ENCODE measurements at places on chromosomes 13 and 19.

DNA sequence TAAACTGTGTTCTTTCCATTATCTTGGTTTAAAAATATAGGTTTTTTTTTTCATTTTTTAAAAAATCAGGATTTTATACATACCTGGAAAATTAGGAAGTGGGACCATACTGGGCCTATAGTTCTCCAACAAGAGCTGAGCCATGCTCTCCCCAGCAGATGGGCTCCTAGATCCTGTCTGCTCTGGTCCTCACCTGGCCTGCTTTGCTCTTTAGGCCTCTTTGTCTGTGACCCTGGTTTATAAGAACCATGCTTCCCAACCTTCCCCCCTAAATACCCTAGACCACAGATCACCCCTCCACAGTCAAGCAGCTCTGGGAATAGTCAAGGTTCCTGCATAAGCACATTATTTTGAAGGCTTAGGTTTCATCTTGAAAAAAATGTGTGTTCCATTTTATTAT, 185.0 kb upstream of the TSHZ3 start:
- no peak for DNase-seq

DNA sequence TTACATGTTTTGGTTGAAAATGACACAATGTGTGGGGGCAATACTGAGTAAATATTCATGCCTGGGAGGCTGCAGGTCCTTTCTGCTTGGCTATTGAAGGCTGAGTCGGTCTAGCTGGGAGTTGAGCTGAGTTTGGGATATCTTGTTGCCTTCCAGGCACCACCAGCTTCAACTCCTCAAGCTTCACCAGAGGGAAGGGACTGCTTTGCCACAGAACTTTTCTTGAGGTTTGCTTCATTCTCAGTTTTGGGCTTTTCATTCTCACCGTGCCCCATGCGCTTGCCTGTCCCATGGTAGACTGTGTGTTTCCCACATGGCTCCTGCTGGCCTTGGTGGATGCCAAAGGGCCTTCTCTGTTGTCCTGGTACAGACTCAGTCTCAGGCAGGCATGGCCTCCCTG, 198.2 kb upstream of the SOX1 start:
- no peak for DNase-seq

- DNase-seq, result peak; percentile 5
Observed at GRCh38 chr19:16417660-16418596, 53.8 kb downstream of the EPS15L1 start.

GRCh38 chr19:39342647-39343305, 555 bp downstream of the SAMD4B start:
- no peak for DNase-seq

- DNase-seq, result no peak
Observed at GRCh38 chr19:1492474-1493006, 1.6 kb downstream of the REEP6 start.

GRCh38 chr19:35750167-35750566, 1.8 kb downstream of the LIN37 start:
- DNase-seq, result no peak

GRCh38 chr19:48918071-48918470, 15.4 kb upstream of the DHDH start:
- no peak for DNase-seq

GRCh38 chr19:31676271-31677004, 327.2 kb upstream of the TSHZ3 start:
- no peak for DNase-seq

DNA sequence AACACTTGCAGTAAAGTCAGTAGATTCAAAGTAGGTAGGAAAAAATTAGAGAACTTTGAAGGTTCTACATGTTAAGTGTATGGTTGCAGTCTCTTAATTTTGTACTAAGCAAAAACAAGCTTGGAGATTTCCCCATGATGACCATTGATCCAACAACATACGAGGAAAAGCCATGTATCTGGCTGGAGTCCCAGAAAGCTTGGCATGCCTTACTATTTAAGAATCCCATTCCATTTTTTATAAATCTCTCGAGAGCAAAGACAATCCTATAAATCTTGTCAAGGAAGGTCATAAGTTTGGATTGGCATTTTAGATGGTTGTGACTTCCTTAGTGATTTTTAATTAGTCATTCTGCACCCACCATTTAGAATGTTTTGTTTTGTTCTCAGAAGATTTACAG, 495.9 kb downstream of the GPC5 start:
- no peak for DNase-seq

DNA sequence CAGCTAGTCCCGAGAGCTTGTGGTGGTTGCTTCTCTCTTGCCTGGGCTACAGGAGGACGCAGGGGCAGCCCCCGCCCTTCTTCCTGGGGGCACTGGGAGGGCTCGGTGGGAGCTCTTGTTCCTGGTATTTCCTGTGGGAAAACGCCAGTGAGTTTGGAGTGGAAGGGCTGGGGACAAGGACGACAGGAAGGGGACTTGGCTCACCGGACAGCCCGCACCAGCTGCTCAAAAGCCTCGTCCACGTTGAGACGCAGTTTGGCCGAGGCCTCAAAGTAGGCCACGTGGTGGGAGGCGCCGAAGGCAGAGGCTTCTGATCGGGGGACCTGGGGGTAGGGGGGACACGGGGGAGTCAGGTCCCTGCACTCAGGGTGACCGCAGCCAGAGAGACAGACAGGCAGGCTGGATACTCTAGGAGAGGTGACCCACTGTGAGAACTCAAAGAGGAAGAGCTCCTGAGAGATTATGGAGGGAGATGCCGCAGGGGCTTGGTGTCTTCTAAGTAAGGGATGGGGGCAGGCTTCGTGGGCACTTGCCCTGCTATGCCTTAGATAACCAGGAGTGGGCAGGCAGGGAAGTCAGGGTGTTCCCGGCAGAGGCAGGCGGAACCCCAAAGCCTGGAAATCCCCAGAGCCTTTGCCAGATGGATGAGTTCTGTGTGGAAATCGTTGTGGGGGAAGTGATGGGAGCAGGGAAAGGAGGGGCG, 4.3 kb downstream of the RRAS start:
- no peak for DNase-seq

DNA sequence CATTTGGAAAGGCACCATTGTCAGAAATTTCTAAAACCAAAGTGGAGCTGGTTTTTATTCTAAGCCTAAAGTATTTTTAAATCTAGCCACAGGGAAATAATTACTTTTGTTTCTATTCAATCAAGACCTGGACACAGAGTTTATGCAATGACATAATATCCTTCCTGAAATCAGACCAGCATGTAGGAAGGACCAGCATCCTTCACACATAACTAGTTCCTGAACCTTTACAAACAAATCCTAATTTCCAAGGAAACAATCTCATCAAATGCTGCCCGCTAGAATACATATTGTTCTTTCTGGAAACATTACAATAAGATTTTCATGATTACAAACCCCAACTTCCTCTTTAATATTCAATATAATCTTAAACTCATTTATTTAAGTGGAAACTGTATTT, 1.5 kb downstream of the STARD13 start:
- no peak for DNase-seq

- no peak for DNase-seq
Observed at GRCh38 chr19:48627865-48628314, 8.6 kb downstream of the SPHK2 start.

- DNase-seq, result no peak
Observed at GRCh38 chr19:13128583-13128982, 10.5 kb downstream of the NACC1 start.

GRCh38 chr13:110583178-110583865, 21.8 kb upstream of the RAB20 start:
- DNase-seq, result no peak

DNA sequence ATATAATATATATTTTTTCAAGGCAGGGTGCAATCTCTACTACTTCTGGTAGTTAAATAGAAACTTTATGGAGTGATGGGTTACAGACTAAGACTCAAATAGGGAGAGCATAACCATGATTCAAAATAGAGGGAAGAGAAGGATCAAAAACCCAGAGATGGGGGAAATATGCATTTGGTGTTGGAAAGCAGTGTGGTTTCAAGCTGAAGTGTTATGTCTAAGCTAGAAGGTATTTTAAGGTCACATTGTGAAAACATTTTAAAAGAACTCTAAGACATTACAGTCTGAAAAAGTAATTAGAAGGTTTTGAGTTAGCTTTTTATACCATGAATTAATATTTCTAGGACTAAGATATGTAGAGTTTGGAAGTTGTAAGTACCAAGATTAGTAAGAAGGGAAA, 2741.4 kb downstream of the PCDH9 start:
- DNase-seq, result no peak

GRCh38 chr19:40960062-40960685, 30.9 kb upstream of the CYP2B6 start:
- DNase-seq, result no peak

DNA sequence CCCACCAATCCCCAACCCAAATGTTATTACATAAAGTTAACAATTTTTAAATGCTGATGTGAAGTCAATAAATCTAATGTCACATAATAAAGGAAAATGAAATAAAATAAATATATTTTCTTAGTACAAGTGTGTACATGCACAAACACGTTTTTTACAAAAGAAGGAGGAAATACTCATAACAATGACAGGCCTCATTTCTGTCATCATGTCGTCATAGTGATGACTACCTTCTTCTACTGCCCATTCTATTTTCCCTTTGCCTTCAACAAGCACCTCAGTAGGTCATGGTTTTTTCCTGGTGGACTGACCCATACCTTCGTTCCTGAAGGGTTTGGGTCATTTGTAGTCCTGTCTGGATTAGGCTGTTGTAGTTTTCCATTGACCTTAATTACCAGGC, 185.3 kb upstream of the IPO5 start:
- no peak for DNase-seq

DNA sequence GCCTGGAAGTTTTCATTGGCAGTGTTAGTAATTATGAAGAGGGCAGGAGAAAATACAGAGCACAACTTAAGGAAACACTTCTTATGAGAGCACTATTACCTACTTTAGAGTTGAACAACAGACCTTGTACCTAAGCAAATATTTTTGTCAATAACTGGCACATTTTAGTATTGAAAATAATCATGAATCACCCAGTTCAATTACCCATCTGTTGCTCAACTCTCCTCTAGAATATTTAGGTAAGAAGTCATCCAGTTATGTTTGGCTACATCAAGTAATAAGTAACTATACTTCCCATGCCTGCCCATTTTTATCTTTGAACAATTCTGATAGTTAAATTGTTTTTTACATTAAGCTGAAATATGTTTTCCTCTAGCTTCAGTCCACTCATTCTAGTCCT, 893.4 kb downstream of the DIAPH3 start:
- DNase-seq, result no peak

GRCh38 chr19:5953030-5953589, 24.8 kb downstream of the RANBP3 start:
- DNase-seq, result no peak

DNA sequence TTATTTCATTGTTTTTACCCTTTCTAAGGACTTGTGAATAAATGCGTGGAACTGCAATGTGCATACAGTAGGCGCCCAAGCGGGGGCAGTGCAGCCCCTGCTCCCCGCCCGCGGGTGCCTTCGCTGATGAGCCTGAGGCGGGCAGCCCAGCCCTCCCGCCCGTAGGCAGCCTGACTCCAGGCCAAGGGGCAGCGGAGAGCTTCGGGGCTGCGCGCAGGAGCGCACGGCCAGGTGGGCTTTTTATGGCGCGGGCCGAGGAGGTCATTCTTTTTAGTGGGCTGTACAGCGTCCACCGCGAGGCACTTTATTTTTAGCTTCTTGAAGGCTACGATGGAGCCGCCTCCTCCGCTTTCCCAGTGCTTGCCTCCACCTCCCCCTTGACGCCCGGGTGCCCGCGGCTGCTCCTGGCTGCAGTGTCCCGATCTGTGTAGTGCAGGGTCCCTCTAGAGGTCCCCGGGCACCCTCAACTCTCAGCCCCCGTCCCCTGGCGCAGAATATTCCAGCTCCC, 60.5 kb downstream of the CCNE1 start:
- DNase-seq, result no peak

- no peak for DNase-seq
Observed at GRCh38 chr13:113880651-113881611, 17.1 kb upstream of the GAS6 start.

DNA sequence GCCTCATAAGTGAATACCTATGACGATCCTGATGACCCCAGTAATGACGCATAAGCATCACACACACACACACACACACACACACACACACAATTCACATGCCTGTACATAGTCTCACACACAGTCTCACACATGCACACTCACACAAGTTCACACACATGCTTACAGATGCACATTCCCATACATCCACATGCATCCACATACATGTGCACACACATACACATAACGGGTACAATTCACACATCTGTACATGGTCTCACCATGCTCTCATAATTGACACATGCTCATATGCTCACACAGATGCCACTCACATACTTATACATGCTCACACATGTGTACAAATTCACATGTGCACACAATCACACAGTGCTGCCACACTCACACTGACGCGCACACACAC, 105.7 kb upstream of the VSTM2B start:
- DNase-seq, result no peak
